Activated gamma-delta T cell treated with anti-CD3 and anti-CD28 coated beads, Interleukin-2, amount 50 U/mL, for 16 hours (primary cell): ENCODE measurements at places on chromosomes 7 and 10.

DNA sequence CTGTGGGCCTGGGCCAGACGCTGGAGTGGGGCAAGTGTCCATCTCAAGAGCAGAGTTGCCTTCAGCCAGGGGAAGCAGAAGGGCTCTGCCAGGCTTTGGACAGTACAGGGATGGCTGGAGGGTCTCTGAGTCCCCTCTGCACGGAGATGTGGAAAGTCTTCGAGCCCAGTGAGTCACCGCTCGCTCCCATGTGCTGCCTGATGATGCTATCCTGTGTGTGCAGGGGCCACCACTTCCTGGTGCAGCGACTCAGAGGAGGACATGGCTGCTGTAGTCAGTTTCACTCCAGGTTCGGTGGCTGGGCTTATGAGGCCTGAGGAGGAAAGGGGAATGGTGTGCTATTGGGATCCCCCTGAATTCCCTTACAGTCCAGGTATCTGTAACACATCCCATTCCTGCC, 6.0 kb downstream of the ADCYAP1R1 start:
- DNase-seq, result no peak

- no peak for DNase-seq
Measured at GRCh38 chr7:1055956-1056784, 11.8 kb downstream of the GPR146 start.

DNA sequence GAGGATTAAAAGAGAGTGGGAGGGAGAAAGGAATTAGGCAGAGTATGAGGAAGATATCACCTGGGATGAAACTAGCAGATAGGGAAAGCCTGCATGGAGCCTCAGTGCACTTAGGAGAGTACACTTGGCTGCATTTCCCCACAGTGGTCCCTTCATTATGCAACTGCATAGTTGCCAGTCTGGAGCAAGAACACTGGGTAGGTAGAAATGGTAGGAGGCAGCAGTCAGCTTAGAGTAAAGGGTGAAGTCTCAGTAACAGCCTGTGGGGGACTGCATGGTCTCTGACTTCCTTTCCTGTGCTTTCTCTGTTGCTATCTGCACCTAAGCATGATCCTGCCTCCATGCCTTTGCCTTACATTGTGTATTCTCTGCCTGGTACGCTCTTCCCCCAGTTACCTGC, 14.0 kb upstream of the PCGF5 start:
- no peak for DNase-seq

DNA sequence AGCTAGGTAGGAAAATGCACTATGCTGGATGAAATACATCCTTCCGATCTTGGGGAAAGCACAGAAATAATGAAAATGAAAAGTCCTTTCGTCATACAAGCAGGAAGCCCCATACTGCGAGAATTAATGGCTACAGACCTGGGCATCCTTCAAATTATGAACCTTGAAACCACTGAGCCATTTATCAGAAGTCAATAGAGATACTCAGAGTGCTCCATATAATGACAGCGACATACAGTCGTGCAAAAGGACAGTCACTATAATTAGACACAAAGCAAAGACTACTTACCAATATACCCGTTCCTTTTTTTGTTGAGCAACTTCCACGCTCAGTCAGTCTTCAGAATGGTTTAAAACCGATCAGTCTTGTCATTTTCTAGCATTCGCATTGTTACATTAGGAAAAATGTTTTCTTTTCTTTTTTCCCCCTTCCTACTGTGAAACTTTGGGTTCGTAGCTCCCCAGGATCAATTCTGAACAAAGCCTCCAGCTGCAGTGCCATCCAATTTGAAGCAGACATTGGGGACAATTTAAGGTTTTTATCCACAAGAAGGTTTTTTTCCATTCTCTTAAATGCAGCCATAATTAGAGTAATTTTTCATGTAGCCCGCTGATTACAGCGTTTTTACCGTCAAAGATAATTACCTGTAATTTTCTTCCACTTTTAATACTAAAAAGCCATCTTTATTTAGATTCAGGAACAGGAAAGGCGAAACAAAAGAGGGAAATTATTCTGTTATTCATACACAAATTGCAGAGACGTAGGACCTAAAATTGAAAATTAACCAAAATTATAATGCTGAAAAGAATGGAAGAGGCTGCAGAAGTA, 6.4 kb downstream of the DLX6 start:
- DNase-seq, result no peak

DNA sequence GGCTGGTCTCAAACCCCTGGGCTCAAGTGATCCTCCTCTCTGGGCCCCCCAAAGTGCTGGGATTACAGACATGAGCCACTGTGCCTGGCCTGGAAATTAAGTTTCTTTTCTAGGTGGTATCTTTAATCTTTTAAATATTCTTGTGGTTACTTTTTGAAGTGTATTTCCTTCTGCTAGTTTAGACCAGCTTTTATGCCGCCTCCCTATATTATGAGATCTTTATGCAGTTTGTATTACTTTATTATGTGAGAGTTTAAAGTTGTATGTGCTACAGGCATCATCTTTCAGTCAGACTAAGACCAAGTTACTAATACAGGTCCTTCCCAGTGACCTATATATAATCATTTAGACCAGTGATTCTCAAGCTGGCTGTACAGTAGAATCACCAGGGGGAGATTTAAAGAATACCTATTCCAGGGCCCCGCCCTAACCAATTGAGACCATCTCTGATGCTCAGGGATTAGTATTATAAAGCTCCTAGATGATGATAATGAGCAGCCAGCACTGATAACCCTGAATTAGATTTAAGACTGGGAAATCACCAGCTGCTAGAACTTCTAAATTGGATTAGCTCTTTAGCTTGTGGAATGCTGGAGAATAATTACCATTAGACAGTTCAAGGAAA, 11.3 kb downstream of the INPP5F start:
- DNase-seq, result no peak

DNA sequence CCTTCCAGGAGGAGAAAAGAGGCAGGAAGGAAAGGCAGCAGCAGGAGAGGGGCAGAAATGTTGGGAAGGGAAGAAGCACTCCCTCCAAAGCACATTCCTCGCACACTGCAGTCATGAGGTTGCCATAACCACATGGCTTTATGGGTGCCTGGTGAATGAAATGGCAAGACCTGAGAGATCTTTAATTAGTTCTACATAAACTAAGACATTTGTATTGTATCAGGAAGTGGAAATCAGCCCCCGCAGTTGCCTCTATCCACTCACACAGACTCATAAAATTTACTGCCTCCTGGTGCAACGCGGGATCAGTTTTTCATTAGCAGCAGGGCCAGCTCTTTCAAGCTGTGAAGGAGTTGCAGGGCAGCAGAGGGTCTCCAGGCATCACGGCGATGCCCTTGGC, 106.4 kb downstream of the COL13A1 start:
- no peak for DNase-seq

DNA sequence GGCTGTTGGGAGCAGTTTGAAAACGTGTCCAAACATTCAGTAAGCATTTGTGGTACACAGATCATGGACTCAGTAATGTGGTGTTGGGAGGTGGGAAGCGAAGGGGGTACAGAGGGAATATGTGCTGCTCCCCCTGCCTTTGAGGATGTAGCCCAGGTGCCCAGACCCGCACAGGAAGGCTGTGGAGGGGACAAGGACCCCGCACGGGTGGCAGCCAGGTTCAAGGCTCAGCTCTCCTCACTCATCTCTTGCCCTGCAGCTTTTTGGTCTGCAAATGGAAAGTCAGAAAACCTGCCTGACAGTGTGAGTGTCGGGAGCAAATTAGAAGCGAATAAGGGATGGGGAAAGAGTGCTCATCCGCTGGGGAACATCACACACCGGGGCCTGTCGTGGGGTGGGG, 27.3 kb upstream of the EN2 start:
- no peak for DNase-seq

GRCh38 chr7:43307522-43307921, 195.1 kb downstream of the HECW1 start:
- no peak for DNase-seq

DNA sequence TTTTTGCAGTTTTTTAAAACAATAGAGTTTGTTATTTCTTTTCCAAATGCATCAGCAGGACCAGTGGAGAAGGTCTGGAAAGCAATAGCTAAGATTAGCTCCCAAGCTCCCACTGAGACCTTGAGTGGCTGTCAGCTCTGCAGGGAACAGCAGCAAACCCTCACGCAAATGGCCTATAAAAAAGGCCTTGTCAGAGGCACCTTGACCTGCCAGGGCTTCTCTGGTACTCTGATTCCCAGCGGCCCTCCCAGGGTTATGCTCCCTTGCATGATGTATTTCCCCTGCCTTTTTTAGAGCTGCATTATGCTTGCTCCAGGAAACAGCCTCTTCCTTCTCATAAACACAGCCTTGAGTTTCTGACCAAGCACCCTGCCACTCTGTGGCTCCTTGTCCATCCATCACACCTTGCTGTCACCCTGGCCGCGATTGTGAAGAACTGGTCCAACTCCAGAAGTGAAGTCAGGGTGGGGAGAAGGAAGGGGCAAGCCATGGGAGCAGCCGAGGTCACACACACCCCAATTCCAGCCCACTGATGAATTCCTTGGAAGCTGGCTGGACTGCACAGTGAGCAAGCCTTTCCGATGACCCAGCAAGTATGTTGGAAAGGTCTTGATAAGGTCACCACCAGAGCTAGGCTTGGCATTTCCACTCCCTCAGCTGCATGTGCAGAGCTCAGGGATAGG, 35.3 kb upstream of the NKX2-3 start:
- no peak for DNase-seq

GRCh38 chr7:135773464-135773863, 24.9 kb upstream of the FAM180A start:
- DNase-seq, result no peak

GRCh38 chr7:70060298-70061068, 462.2 kb downstream of the AUTS2 start:
- DNase-seq, result no peak

GRCh38 chr7:92546856-92547497, 18.4 kb downstream of the RBM48 start:
- no peak for DNase-seq

GRCh38 chr10:93548376-93549071, 17.9 kb upstream of the FFAR4 start:
- DNase-seq, result no peak

DNA sequence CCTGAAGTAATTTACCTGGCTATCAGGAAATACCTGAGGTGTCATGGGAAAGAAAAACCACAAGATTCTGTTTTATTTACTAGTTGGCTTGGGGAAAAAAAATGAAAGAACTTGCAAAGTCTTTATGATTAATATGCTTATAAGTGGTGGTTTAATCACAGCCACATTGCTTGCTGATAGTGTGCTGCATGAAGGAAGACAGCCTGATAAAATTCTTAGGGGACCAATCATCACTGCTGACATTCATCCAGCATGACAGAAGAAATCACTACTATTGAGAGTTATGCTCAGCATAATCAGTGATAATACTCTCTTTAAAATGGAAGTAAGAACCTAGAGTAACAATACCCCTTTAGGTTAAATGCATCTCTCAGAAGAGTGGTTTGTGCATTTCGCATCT, 150.2 kb upstream of the LRRN3 start:
- no peak for DNase-seq

- DNase-seq, result no peak
Measured at GRCh38 chr7:116194115-116194514, 16.2 kb upstream of the TES start.

DNA sequence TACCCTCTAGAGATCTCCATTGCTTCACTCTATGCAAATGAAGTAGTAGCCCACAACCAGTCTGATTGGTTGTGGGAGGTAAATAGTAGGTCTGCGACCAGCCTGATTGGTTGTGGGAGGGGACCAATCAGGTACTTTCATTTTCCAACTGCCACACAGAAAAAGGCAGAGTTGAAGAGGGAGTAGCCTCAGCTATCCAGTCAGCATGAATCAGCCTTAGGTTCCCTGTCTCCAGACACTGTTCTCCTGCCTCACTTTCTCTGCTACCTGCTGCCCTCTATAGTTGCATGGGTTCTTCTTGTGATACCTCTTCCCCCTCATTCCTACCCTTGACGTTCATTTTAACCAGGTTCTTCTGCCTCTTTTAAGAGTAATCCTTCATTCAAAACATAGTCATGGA, 114.5 kb upstream of the LYZL1 start:
- no peak for DNase-seq

GRCh38 chr7:9890092-9890491, 1083.6 kb upstream of the PHF14 start:
- DNase-seq, result no peak

GRCh38 chr10:31594347-31594873, 275.4 kb downstream of the ZEB1 start:
- DNase-seq, result no peak

DNA sequence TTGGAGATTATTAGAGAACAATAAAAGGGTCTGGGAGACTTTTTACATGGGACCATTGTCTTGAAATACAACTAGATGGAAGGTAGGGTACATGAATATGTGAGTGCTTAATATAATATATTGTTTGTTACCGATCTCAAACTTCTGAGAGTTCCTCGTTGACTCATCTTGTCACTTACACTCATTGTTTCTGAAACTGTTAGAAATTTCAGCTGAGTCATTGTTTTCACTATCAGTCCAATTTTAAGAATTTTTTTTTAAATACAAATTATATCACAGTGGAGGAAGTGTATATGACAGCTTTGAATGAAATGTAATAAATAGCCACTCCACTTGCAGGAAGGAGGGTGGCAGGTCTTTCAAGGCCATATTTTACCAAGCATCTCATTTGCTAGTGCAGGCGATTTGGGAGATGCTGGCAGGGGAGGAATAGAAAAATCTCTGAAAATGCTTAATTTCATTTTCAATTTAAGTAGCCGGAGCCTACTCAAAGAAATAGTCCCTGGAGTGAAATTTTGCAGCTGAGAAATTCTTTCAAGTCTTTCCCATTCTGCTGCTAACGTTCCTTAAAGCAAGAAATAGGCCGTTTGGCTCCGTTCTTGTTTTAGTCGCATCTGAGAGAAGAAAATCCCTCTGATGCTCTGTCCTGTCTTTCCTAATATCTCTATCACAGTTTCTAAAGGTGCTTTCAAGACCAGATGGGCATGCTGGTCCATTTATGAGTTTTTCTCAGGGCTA, 1404.2 kb upstream of the CELF2 start:
- DNase-seq, result no peak

DNA sequence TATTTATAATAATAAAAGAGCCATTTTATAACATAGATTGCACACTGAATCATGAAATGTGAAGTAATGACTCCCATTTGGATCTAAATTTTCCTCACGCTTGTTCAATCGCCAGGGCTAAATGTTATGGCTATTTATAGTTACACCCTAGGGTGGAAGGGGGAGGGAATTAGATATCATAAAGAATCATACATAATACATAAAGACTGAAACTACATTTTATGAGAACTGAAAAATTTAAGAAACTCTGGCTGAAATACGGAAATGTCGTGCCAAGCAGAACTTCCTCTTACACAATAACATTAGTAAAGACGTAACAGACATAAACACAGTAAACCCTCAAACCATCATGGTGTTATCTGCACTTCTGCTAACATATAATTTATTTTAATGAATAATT, 327.5 kb upstream of the PHF14 start:
- DNase-seq, result no peak

GRCh38 chr7:41206267-41206666, 496.6 kb downstream of the INHBA start:
- DNase-seq, result no peak

- no peak for DNase-seq
Measured at GRCh38 chr7:51927738-51928137, 611.1 kb upstream of the COBL start.

DNA sequence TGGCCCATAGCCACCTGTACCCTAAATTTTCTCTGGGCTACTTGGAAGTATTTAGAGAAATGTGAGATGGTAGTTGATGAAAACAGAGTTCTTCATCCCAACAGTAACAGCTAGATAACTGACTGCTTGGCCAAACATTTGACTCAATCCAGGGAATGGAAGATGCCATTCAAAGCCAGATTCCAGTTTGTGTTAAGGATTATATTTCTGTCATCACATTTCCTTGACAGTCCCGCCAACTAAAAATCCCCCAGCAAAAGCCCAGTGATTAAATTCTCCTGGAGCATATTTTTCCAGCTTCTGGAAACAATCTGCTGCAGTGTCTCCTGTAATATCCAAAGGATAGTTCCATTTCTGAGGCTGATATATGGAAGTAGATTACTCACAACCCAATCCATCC, 45.4 kb upstream of the PTN start:
- DNase-seq, result no peak
